Activated CD4-positive, alpha-beta T cell treated with anti-CD3 and anti-CD28 coated beads, Interleukin-2, amount 10 ng/mL, durations not matched to agents 7 days and 5 days (primary cell): ENCODE measurements at places on chromosomes 4 and X. TPM values are rescaled to one million over a fixed set of nuclear protein-coding genes. Genes with fewer than 3 reads are reported as not detected.

Gene SULT1B1
- total RNA-seq, result 7.1 TPM

Gene PUDP
- total RNA-seq, result 16.3 TPM

Gene MAML3
- total RNA-seq, result 2.0 TPM

- H3K27ac ChIP-seq, result no peak overlapping the region
- H3K36me3 ChIP-seq, result peaks cover 37% of the 10 kb centered on the region
- no peak overlapping the region for H3K4me3 ChIP-seq
- no peaks in the 10 kb centered on the region for H3K27me3 ChIP-seq
- DNase-seq, result no peak
Observed at GRCh38 chrX:130139474-130140201, 26.0 kb downstream of the AIFM1 start.

DNA sequence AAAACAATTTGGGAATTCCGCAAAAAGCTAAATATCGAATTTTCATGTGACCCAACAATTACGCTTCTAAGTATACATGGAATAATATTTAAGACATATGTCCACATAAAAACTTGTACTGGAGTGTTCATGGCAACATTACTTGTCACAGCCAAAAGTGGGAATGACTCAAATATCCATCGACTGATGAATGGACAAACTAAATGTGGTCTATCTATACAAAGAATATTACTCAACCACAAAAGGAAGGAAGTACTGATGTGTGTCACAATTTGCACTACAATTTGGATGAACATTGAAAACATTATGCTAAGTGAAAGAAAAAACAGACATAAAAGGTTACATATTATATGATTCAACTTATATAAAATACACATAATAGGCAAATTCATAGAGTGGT is 71.9 kb downstream of the AFF2 start:
- no peak for DNase-seq
- no peak overlapping the region for H3K27ac ChIP-seq

GRCh38 chrX:126900937-126901336 is 81.4 kb downstream of the PRR32 start:
- H3K36me3 ChIP-seq, result no peaks in the 10 kb centered on the region
- no peak for DNase-seq
- H3K4me1 ChIP-seq, result no peaks in the 10 kb centered on the region

GRCh38 chr4:85000343-85000742 is 33.9 kb upstream of the WDFY3 start:
- H3K4me3 ChIP-seq, result no peak overlapping the region
- no peaks in the 10 kb centered on the region for H3K4me1 ChIP-seq
- H3K27me3 ChIP-seq, result no peaks in the 10 kb centered on the region
- H3K27ac ChIP-seq, result no peak overlapping the region
- H3K36me3 ChIP-seq, result no peaks in the 10 kb centered on the region
- DNase-seq, result no peak

- H3K4me1 ChIP-seq, result no peaks in the 10 kb centered on the region
- DNase-seq, result no peak
- H3K27ac ChIP-seq, result no peak overlapping the region
- peaks cover 84% of the 10 kb centered on the region for H3K36me3 ChIP-seq
Observed at GRCh38 chr4:445410-445809, 53.5 kb downstream of the ZNF721 start.

DNA sequence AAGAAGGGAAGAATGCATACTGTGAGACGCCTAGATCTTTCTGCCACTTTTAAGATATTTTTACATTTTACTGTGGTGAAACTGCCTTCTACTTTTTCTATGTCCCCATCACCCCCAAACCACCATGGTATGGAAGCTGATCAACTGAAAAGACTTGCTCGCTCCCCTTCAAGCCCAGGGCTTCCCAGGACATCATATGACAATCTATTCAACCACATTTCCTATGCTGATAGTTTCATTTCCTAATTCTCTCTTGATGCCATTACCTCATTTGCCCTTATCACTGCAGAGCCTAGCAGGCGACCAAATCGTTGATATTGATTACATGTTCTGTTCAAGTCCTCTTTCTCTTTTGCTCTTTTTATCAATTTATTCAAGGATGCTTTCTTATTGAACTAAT is 40.1 kb upstream of the KLHL34 start:
- H3K4me1 ChIP-seq, result no peaks in the 10 kb centered on the region
- H3K27me3 ChIP-seq, result no peaks in the 10 kb centered on the region
- no peaks in the 10 kb centered on the region for H3K36me3 ChIP-seq
- no peak for DNase-seq
- H3K4me3 ChIP-seq, result no peak overlapping the region

DNA sequence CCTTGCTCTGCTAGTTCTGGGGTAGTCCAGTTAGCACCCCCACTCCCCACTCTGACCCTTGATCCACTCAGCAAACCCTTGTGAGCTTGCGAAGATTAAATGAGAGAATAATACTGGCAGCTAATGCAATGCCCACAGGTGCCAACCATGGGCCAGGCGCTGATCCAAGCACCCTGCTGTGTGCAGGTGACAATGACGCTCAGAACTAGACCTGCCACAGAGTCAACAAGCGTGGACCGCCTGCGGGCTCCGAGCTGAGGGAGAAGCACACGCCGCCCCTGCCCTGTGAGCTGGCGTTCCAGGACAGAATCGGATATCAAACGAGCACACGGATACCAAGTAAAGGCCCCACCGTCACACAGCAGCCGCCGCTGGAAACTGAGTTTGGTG is 129.2 kb downstream of the FAM53A start:
- H3K4me3 ChIP-seq, result no peak overlapping the region
- H3K4me1 ChIP-seq, result no peaks in the 10 kb centered on the region
- DNase-seq, result no peak
- H3K36me3 ChIP-seq, result no peaks in the 10 kb centered on the region
- peaks cover 6% of the 10 kb centered on the region for H3K27me3 ChIP-seq

GRCh38 chrX:72467135-72467534 is 105.5 kb downstream of the HDAC8 start:
- peaks cover 14% of the 10 kb centered on the region for H3K36me3 ChIP-seq
- no peaks in the 10 kb centered on the region for H3K27me3 ChIP-seq
- no peaks in the 10 kb centered on the region for H3K4me1 ChIP-seq
- no peak overlapping the region for H3K27ac ChIP-seq

DNA sequence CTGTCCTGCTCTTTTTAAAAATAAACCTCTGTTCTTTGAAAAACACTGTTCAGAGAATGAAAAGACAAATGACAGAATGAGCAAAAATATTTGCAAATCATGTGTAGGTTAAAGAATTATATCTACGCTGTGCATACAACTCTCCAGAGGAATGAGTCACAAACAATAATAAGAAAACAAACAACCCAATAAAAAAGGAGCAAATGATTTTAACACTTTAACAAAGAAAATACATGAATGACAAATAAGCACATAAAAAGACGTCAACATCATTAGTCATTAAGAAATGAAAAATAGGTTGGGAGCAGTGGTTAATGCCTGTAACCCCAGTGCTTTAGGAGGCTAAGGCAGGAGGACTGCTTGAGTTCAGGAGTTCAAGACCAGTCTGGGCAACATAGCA is 21.1 kb upstream of the LRCH2 start:
- no peak overlapping the region for H3K27ac ChIP-seq
- H3K36me3 ChIP-seq, result no peaks in the 10 kb centered on the region
- H3K4me1 ChIP-seq, result no peaks in the 10 kb centered on the region

- no peaks in the 10 kb centered on the region for H3K4me1 ChIP-seq
- no peak overlapping the region for H3K4me3 ChIP-seq
- H3K27me3 ChIP-seq, result no peaks in the 10 kb centered on the region
- H3K36me3 ChIP-seq, result no peaks in the 10 kb centered on the region
- no peak for DNase-seq
- H3K27ac ChIP-seq, result no peak overlapping the region
Observed at GRCh38 chr4:75195111-75195510, 262.2 kb downstream of the PARM1 start.

DNA sequence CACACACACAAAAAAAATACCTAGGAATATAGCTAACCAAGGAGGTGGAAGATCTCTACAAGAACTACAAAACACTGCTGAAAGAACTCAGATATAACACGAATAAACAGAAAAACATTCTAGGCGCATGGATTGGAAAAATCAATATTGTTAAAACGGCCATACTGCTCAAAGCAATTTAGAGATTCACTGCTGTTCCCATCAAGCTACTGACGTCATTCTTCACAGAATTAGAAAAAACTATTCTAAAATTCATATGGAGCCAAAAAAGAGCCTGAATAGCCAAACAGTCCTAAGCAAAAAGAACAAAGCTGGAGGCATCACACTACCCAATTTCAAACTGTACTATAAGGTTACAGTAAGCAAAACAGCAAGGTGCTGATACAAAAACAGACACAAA is 390.2 kb downstream of the IDS start:
- no peaks in the 10 kb centered on the region for H3K36me3 ChIP-seq
- DNase-seq, result no peak
